ENCODE measurements at places on chromosomes 4 and X. TPM values are rescaled to one million over a fixed set of nuclear protein-coding genes. Genes with fewer than 3 reads are reported as not detected.

Gene DDX53
- not detected for total RNA-seq

Gene PRAF2
- total RNA-seq = 22.3 TPM

Gene STS
- total RNA-seq = 7.2 TPM

Gene GAB3
- total RNA-seq = 0.90 TPM

Gene NALF2
- 0.74 TPM for total RNA-seq

Gene USP17L24
- total RNA-seq = not detected

Gene KIF4A
- 7.6 TPM for total RNA-seq

Gene WAS
- 2.7 TPM for total RNA-seq

Gene MOSPD2
- total RNA-seq = 10.0 TPM

Gene SFRP2
- total RNA-seq = 4.1 TPM

Gene FGF5
- total RNA-seq = not detected

Gene MAGEA1
- not detected for total RNA-seq

Gene RASSF6
- total RNA-seq = not detected

Gene HTR2C
- total RNA-seq = 0.10 TPM

Gene ERCC6L
- total RNA-seq = 1.7 TPM

Gene GSX2
- not detected for total RNA-seq

Gene NPY1R
- 2.6 TPM for total RNA-seq

Gene GYPE
- total RNA-seq = 0.41 TPM

- no peak for DNase-seq
These were observed 6.2 kb upstream of the UGT2B17 start for GRCh38 chr4:68582339-68582717.

GRCh38 chr4:27090406-27090805 lies 229.8 kb downstream of the STIM2 start:
- DNase-seq = no peak

- DNase-seq = no peak
These were observed 3.5 kb downstream of the SMAD1 start for GRCh38 chr4:145485120-145485519.

DNA sequence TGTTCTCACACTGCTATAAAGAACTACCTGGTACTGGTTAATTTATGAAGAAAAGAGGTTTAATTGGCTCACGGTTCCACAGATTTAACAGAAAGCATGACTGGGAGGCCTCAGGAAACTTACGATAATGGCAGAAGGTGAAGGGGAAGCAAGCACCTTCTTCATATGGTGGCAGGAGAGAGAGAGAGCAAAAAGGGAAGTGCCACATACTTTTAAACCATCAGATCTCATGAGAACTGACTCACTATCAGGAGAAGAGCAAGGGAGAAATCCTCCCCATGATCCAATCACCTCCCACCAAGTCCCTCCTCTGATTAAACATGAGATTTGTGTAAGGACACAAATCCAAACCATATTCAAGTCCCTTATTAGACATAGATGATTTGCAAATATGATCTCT lies 12.3 kb upstream of the RAP2C start:
- DNase-seq = no peak

GRCh38 chr4:168701061-168701460 lies 204.2 kb downstream of the PALLD start:
- no peak for DNase-seq

GRCh38 chr4:110634350-110635162 lies 11.7 kb upstream of the PITX2 start:
- no peak for DNase-seq

GRCh38 chr4:159210975-159211374 lies 108.1 kb downstream of the RAPGEF2 start:
- DNase-seq = no peak

- no peak for DNase-seq
These were observed 9.3 kb downstream of the NKX1-1 start for GRCh38 chr4:1396806-1397455.

DNA sequence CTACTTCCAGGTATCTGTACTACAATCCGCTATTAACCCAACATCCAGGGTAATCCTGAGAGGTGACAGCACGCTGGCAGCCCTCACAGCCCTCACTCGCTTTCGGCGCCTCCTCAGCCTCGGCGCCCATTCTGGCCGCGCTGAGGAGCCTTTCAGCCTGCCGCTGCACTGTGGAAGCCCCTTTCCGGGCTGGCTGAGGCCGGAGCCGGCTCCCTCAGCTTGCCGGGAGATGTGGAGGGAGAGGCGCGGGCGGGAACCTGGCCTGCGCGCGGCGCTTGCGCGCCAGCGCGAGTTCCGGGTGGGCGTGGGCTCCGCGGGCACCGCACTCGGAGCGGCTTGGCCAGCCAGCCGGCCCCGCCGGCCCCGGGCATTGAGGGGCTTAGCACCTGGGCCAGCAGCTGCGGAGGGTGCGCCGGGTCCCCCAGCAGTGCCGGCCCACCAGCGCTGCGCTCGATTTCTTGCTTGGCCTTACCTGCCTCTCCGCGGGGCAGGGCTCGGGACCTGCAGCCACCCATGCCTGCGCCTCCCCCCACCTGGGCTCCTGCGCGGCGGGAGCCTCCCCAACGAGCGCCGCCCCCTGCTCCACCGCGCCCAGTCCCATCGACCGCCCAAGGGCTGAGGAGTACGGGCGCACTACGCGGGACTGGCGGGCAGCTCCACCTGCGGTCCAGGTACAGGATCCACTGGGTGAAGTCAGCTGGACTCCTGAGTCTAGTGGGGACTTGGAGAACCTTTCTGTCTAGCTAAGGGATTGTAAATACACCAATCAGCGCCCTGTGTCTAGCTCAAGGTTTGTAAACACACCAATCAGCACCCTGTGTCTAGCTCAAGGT lies 87.3 kb downstream of the PRSS12 start:
- peak; percentile 43 for DNase-seq

- no peak for DNase-seq
These were observed 184.0 kb downstream of the UGT8 start for GRCh38 chr4:114782415-114783214.

GRCh38 chr4:133972586-133972985 lies 229.0 kb downstream of the PABPC4L start:
- no peak for DNase-seq

GRCh38 chr4:136036744-136037143 lies 1495.5 kb downstream of the PCDH18 start:
- DNase-seq = no peak

- DNase-seq = no peak
These were observed 1311.6 kb downstream of the RAPGEF2 start for GRCh38 chr4:160414496-160414895.

GRCh38 chr4:53490161-53490956 lies 100.9 kb downstream of the LNX1 start:
- DNase-seq = no peak

DNA sequence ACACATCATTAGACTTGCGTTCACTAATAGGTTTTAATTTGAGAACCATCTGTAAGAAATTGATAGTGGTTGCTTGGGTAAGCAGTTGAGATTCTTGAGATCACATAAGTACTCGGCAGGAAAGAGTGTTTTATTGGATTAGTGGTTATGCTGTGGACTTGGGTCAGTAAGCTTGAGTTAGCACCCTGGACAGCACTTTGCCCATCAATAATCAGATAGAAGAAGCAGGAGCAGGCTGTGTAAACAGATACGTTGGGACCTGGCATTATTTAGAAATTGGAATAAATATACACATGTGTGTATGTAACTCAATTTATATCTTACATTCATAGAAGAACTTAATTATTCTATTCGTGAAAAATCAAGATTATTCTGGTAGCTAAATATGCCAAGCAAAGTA lies 357.5 kb upstream of the SMIM31 start:
- DNase-seq = no peak

DNA sequence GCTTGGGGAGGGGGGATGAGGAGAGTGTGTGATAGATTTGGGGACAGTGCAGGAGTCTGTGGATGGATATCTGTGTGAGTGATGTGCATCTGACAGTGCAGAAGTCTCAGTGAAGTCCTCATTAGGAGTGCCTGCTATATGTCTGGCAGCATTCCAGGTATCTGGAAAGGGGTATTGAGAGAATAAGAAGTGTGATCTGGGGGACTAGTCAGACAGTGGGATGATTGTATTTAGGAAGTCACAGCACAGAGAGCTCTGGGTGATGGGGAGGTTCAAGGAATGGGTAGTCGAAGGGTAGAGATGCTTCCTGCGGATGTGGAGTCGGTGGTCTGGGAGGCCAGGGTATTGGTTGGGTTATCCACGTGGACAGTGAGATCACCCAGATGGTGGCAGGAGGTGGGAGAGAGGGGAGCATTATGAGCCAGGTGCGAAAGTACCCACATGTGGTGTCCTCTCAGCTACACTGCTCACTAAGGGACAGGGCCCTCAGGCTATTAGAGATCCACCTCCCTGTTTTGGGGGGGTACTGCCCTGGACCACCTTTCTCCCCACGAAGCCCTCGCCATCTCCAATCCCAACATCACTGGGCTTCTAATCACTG lies 9.8 kb downstream of the MAGED2 start:
- no peak for DNase-seq

GRCh38 chrX:103533511-103534216 lies 14.4 kb upstream of the RAB40A start:
- peak; percentile 71 for DNase-seq

DNA sequence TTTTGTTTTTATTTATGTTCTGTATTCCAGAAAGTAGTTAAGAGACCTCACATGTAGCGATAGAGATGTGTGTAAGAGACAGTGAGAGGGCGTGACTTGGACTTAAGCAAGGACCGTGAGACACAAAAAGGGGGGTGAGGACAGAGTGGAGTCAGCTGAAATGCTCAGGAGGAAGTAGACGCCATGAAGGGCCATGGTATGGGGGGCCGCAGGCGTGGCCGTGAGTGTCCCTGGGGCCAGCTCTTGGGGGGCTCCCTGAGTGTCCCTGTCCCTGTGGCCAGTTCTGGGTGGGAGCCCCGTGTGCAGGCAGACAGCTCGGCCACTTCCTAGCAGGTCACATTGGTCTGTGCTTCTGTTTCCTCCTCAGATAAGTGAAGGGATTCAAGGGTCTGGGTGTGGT lies 23.0 kb upstream of the MSANTD1 start:
- DNase-seq = no peak

DNA sequence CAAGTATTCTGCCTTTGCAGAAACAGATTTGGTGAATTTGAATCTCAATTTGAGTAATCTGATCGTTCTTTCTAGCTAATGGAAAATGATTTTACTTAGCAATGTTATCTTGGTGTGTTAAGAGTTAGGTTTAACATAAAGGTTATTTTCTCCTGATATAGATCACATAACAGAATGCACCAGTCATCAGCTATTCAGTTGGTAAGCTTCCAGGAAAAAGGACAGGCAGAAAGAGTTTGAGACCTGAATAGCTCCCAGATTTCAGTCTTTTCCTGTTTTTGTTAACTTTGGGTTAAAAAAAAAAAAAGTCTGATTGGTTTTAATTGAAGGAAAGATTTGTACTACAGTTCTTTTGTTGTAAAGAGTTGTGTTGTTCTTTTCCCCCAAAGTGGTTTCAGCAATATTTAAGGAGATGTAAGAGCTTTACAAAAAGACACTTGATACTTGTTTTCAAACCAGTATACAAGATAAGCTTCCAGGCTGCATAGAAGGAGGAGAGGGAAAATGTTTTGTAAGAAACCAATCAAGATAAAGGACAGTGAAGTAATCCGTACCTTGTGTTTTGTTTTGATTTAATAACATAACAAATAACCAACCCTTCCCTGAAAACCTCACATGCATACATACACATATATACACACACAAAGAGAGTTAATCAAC lies 15.3 kb downstream of the PLP1 start:
- no peak for DNase-seq

GRCh38 chr4:129453524-129454200 lies 357.7 kb downstream of the C4orf33 start:
- no peak for DNase-seq

- no peak for DNase-seq
These were observed 176.9 kb upstream of the DCAF8L1 start for GRCh38 chrX:28158019-28158777.

DNA sequence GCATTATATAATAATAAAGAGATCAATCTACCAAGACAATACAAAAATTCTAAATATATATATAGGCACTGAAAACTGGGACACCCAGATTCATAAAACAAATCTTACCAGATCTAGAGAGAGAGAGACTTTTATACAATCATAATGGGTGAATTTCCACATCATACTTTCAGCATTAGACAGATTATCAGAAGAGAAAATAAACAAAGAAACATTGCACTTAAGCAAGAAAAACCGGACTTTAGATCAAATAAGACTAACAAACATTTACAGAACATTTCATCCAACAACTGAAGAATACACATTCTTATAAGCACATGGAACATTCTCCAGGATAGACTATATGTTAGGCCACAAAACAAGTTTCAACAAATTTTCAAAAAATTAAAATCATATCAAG lies 245.1 kb downstream of the INPP4B start:
- DNase-seq = no peak
